ENCODE measurements at places on chromosomes 16 and 17. TPM values are rescaled to one million over a fixed set of nuclear protein-coding genes. Genes with fewer than 3 reads are reported as not detected.

Gene ABCC11
- under 0.01 TPM for total RNA-seq

Gene CTRB2
- not detected for total RNA-seq

Gene LDHD
- total RNA-seq = 0.80 TPM

Gene TNFRSF12A
- total RNA-seq = 62.6 TPM

Gene ITGA2B
- total RNA-seq = 0.22 TPM

Data from thoracic aorta endothelial cell (primary cell).